Right ventricle myocardium superior (tissue), 1 donor: ENCODE measurements at places on chromosomes 4 and X. TPM values are rescaled to one million over a fixed set of nuclear protein-coding genes. Genes with fewer than 3 reads are reported as not detected.

DNA sequence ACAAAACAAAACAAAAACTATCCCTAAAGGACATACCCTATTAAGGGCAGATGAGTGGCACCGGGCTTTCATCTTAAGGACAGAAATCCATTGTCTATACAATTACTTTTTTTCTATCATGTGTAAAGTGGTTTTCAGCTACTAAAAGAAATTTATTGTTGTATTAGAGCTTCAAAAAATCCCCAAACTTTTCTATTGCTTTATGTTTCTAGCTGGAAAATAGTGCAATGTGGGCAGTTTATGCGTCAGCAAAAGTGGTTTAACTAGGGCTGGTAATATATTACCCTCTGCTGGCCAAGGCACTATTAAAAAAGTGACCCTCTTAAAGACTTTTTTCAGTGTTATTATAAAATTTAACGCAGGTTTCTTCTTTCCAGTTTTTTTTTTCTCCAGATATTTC is 15.5 kb upstream of the GPR82 start:
- DNase-seq: no peak

Gene ADH7
- total RNA-seq: not detected

DNA sequence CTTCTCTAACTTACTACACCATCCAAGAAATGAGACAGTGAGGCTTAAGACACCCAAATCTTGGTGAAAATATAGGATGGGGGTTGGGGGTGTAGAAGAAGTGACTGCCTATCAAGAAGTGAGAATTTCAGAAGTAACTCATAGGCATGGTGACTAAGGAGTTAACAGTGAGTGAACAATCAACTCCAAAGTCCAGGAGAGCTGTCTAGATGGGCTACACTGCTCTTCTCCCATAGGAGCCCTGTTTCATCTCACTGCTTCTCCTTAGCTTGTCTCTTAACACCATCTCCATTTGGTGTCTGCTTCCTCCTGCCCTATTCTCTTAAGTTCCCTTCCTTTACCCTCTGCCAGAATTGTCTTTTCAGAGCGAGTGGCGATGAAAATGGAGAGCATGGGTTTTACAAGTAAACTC is 22.7 kb downstream of the FABP2 start:
- no peak for DNase-seq

GRCh38 chr4:3243136-3243780 is 5.7 kb upstream of the MSANTD1 start:
- DNase-seq: no peak

DNA sequence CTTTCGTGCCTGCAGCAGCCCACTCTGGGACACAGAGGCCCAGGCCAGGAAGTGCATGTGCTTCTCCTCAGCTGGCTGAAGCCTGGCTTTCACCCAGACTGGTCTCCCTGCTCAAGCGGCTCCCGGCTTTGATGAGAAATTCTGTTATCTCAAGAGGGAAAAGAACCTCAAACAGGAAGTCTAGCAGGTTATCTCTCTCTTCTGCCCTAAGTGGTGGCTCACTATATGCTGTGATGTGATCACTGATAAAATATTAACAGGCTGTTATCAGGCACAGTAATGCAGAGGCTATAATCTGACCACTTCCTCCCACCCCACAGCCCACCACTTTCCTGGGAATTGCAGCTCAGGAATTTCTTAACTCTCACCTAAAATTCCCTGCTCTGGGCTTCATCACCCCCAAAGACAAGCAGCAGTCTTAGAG is 13.3 kb downstream of the CLDN2 start:
- DNase-seq: no peak

GRCh38 chr4:147060151-147060931 is 114.7 kb upstream of the TTC29 start:
- no peak for DNase-seq

DNA sequence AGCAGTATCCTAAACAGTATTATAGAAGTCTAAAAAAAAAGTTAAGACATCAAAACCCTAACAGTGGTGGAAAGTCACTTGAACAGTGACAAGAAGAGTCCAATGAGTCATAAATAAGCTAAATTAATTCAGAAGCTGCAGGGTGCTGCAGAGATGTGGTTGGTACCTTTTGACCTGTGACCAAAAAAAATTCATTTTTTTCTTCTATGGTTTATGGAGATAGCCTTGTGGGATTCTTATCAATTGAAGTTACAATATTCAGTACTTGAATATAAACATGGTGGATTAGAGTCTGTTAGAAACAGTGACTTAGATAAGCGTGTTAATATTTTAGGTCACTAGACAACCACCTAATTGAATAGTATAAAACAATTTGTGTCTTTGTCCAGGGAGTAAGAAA is 35.4 kb downstream of the CCSER1 start:
- DNase-seq: no peak

DNA sequence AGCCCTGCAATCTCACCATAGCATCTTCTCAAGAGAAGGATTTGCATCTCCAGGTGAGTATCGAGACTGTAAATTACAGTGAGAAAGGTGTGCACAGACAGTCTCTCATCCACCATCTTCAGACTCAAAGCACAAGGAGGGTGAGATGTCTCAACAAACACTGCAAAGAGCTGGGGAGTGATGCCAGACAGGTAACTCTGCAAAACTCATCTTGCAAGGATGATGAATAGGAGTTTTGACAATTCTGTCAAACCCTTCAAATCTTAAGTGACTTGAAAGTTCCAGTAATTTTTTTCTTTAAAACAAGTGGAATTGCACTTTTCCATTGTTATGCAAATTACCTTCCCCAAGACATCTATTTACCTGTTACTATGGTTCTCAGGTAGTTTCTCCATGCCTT is 277.2 kb upstream of the VCX3A start:
- DNase-seq: no peak

- DNase-seq: no peak
Measured at GRCh38 chrX:14916017-14916674, 42.9 kb downstream of the MOSPD2 start.

Gene UGT2B15
- total RNA-seq: not detected

- no peak for DNase-seq
Measured at GRCh38 chr4:183638436-183638835, 20.5 kb downstream of the RWDD4 start.

DNA sequence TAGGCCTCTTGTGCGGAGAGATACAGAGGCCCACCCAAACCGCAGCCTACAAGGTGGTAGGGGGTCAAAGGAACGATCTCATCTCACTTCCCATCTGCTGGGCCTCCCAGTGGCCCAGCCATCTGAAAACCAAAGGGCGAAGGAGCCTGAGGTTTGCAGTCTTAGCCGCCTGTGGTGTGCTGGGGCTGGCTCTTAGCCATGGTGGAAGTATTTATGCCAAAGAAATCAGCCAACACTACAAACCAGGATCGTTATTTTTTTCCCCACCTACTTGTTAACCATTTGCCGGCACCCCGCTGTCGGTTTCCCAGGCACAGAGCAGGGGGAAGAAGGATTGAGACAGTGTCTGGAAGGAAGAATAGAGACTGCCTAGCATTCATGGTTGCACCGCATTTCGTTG is 30.9 kb upstream of the CDKL5 start:
- DNase-seq: no peak

DNA sequence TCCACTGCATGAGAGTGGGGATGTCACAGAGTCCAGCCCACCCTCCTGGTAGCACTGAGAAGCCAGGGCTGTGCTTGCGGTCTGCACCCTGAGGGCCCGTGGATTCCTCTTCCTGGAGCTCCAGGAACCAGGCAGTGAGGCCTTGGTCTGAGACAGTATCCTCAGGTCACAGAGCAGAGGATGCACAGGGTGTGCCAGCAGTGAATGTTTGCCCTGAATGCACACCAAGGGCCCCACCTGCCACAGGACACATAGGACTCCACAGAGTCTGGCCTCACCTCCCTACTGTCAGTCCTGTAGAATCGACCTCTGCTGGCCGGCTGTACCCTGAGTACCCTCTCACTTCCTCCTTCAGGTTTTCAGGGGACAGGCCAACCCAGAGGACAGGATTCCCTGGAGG is 2.7 kb downstream of the MAGEA1 start:
- DNase-seq: no peak

DNA sequence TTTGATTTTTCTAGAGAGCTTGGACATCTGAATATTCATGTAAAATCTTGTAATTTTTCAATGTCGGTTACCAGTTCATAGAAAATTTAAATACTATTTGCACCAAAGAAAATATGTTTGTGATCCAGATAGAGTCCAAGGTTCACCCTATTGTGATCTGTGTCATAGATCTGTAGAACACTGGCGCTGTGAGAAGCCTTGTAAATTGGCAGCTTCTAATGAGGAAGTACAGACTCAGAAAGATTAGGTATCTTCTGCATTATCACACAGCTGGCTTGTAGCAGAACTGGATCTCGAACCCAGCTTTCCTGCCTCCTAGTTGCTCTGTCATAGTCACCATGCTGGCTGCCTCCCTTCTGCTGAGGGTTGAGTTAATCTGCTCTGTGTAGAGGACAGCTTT is 106.5 kb upstream of the PAK3 start:
- no peak for DNase-seq

Gene LRRC66
- total RNA-seq: 0.32 TPM

DNA sequence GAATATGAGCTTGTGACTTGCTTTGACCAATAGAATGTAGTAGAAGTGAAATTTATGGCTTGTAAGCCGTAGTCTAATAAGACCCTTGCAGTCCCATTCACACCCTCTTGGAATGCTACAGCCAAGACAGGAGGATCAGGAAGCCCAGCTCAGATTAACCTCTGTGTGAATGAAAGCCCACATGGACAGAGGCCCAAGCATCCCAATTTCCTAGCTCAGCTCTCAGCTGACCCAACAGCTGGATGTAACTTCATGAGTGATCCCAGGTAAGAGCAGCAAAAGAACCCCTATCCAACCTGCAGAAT is 12.8 kb upstream of the PPM1K start:
- DNase-seq: no peak

- DNase-seq: no peak
Measured at GRCh38 chrX:40773809-40774208, 38.5 kb upstream of the MED14 start.

DNA sequence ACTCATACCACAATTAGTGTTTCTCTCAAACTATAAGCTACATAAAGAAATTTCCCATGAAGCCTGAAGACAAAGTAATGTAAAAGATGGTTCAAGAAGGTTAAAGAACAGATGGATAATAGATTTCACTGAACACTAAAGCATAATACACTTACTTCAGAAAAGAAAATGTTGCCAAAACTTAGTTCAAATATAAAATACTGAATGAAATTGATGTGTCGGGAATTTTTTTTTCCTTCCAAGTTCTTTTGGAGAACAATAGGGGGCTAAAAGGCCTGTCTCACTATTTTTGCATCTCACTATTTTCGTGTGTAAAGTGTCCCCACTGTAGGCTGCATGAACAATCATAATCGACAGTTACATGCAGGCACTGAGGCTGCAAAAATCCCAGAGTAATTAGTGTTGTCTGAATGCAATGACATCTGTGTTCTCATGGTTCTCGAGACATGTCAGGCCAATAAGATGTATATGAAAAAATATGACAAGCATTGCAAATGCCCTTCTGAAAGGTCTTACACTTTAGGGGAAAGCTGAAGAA is 11.9 kb upstream of the MAB21L2 start:
- no peak for DNase-seq

DNA sequence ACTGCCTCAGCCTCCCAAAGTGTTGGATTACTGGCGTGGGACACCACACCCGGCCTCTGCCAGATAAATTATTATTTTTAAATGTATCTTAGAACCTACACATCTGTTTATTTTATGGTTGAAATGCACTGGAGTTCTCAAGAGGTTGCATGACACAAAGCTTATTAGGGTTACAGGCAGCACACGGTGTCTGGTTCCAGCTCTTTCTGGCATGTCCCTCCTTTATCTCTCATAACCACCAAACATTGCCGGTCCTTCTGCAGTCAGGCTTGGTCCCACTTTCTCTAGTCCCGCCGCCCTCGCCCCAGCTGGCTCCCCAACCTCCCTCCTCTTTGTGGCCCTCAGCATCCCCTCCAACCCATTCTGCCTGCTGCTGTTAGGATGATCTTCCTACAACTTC is 39.7 kb upstream of the SPRY1 start:
- DNase-seq: no peak

GRCh38 chr4:2263926-2264321 is 2.0 kb upstream of the MXD4 start:
- DNase-seq: peak; percentile 38

Gene FAM236C
- total RNA-seq: not detected

GRCh38 chrX:107135049-107135964 is 16.7 kb upstream of the RBM41 start:
- DNase-seq: no peak

DNA sequence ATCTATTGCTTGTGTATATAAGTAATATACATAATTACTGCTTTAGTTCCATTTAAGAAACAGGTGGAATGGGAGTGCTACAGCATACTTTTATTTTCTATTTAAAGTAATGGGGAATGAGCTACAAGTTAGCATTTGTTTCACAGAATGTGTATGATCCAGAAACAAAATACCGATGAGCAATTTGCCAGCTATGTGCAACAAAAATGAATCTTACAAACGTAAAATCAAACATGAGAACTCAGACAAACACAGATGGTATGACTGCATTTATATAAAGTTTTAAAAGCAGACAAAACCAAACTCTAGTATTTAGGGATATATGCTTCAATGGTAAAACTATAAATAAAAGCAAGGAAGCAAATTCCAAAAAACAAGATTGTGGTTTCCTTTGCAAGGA is 141.7 kb downstream of the PAPSS1 start:
- DNase-seq: no peak

GRCh38 chr4:3293401-3294391 is 875 bp downstream of the RGS12 start:
- peak; percentile 58 for DNase-seq

Gene RFC1
- 22.6 TPM for total RNA-seq

Gene COL4A5
- total RNA-seq: 6.3 TPM

Gene OR13H1
- total RNA-seq: not detected

GRCh38 chr4:173498023-173498422 is 32.0 kb downstream of the HAND2 start:
- no peak for DNase-seq

GRCh38 chr4:144711700-144712456 is 65.9 kb downstream of the HHIP start:
- no peak for DNase-seq

DNA sequence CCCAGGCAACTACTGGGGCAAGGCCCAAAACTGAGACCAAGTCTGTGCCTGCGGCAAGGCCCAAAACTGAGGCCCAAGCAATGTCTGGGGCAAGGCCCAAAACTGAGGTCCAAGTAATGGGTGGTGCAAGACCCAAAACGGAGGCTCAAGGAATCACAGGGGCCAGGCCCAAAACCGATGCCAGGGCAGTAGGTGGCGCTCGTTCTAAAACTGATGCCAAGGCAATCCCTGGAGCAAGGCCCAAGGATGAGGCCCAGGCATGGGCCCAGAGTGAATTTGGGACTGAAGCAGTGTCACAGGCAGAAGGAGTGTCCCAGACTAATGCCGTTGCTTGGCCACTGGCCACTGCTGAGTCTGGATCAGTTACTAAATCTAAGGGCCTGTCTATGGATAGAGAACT is 2.7 kb downstream of the GPRASP2 start:
- DNase-seq: no peak

Gene PGM2
- total RNA-seq: 15.6 TPM

Gene MAGEA10
- total RNA-seq: not detected

DNA sequence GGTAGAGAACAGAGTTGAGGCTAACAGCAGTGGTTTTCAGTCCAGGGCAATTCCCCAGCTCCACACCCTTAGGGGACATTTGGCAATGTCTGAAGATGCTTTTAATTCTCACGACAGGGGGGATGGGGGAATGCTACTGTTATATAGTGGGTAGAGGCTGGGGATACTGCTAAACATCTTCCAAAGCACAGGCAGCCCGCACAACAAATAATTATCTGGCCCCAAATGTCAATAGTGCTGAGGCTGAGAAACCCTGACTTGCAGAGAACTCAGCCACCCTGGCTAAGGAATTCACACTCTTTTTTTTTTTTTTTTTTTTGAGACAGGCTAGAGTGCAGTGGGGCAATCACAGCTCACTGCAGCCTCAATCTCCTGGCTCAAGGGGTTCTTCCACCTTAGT is 60.6 kb downstream of the POLR2B start:
- DNase-seq: no peak
